ENCODE measurements at places on chromosomes 12 and 14. TPM values are rescaled to one million over a fixed set of nuclear protein-coding genes. Genes with fewer than 3 reads are reported as not detected.

The KLHL33 gene
- 0.22 TPM for total RNA-seq

DNA sequence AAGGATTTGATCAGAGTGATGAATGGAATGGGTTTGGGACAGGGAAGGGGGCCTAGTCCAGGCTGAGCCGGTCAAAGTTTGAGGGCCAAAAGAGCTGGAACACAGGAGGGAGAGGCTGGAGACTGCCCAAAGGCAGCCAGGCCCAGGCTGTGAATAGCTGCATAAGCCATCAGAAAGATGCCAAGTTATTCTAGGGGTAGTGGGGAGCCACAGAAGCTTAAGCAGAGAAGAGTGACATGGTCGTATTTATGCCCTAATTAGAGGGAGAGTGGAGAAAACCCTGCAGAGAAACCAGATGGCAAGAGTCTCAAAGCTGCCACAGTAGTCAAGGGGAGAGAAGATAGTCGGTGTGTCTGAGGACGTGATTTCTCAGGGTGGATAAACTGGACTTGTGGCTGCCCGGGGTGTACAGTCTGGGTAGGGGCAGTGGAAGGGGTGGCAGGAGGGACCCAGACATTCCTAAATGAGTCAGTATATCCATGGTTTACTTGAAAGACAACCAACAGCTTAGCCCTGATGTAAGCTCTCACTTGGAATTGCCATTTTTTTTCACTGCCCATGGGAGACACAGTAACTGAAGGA lies 99.2 kb downstream of the PRICKLE1 start:
- no peak for DNase-seq

The MFAP5 gene
- not detected for total RNA-seq

DNA sequence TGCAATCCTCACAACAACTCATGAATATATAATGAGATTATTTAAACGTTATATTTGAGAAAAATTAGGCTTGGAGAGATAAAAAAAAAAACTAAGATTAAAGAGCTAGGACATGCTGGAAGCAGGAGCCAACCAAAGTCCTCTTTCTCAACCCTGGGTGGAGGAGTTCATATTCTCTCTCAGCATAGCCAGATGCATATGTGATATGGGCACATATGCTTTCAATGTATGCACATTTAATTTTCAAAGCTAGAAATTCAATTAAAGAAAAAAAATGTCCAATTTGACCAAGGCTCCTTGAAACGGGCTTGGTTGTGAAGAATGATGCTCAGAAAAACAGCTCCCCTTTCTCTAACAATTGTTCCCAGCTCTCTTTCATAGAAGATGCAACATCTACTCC lies 61.9 kb upstream of the GRIP1 start:
- no peak for DNase-seq

GRCh38 chr14:73795466-73795865 lies 56.2 kb upstream of the PTGR2 start:
- no peak for DNase-seq

DNA sequence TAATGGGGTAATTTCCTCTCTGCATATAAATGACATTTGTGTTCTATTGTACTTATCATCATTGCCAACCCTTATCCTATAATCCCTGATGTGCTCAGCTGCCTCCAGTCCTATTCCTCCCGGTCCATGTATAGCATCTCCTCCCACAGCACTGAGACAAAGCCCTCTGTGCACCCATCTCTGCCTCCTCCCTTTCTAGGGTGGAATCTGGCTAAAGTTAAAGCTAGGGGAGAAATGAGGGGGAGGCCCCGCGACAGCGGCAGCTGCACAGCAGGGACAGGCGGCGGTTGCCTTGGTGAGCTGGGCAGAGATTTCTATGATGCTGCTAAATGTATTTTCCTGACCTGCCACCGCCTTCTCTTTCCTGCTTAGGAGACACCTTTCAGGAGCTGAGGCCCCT lies 12.8 kb upstream of the ZDHHC22 start:
- no peak for DNase-seq

- no peak for DNase-seq
Measured at GRCh38 chr12:70451528-70451927, 85.4 kb downstream of the KCNMB4 start.

GRCh38 chr14:102248121-102248520 lies 56.8 kb downstream of the MOK start:
- DNase-seq, result no peak

DNA sequence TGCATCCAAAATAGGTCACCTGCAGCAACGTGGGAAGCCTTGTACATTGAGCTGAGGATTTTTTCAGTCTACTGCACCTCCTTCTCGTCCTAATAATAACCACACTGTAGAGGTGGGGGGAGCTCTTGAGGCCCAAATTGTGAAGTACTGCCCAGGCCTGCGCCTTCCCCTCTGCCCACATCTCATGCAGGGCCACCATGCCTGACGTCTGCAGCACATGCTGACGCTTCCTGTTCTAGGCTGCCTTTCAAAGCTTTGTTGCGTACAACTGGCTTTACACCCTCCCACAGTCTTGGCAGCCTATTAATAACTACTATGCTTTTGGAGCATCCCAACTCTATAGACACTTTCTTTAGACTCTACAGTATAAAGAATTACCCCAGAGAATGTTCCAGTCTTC lies 26.5 kb upstream of the TTC7B start:
- DNase-seq, result no peak

The LPCAT3 gene
- 32.6 TPM for total RNA-seq

GRCh38 chr14:68790644-68791077 lies 2.2 kb downstream of the ZFP36L1 start:
- DNase-seq, result no peak

The GDF3 gene
- not detected for total RNA-seq

- no peak for DNase-seq
Measured at GRCh38 chr12:46244273-46244915, 24.4 kb downstream of the SLC38A1 start.

DNA sequence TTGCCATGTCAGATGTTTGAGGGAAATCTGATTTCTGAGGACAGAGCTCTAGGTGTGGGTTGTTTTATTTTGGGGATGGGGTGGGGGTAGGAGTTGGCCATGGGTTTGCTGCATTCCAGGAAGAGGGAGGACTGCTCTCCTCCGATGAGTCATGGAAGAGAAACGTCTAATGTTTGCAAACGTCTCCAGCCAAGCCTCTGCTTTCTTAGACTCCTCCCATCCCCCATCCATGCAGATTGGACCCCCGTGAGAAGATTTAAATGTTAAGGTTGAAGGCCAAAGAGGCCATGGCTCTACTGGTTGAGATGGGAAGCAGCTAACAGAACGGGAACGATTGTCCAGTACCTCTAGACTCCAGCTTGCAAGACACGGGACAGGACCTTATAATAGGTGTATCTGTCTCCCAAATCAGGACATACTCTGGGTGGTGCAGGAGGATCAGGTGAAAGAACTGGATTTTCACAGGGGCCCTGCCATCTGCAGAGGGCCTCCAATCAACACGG lies 11.4 kb upstream of the ATP2A2 start:
- DNase-seq, result no peak

DNA sequence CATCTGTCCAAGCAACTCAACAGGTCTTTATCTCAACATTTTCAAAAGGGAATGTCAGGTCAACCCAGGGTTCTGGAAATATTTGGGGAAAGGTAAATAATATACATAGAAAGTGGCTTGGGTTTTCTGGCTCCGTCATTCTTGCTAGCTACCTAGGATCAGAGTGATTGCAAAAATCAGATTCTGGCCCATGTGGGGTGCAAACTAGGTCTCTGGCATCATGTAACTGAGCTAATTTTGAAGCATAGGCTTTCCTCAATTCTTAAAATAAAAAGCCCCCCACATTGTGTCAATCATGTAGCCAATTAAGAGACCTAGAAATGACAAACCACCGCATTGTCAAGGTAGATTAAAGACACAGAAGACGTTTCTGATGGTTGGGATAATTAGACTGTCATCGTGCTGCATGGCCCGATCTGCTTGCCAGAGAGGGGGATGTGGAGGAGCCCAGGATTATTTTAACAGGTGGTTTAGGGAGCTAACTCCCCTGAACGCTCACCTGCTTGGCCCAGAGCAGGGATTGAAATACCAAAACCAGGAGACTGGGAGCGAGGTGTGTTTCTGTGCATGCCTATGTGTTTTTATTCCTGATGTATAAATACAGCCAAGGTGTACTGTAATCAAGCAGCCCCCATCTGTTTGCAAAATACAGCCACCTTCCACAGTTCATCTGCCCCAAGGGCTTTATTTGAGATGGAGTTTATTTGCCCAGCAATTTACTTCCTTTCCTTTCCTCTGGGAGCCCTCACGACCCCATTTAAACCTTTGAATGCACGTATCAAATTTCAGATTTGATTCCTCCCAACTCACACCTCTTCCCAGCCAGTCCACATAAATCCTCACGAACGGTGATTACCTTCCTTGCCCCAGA lies 189.5 kb downstream of the TTC8 start:
- DNase-seq, result no peak

DNA sequence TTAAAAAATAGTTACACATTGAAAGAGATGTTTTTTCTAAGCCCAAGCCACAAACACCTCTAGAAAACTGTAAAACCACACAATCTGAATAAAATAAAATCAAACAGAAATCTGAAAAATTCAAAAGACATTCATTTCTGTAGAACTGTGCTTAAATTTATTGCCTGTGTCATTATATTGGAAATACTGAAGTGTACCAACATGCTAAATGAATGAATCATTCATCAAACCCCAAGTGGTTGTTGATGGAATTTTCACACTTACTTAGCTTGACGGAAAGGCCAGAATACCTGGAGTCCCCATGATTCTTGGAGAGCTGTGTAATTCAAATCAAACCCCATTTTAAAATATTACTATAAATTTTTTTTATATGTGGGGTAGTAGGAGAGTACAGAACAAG lies 2.7 kb downstream of the KITLG start:
- DNase-seq, result no peak

GRCh38 chr14:104075530-104076151 lies 9.9 kb upstream of the ASPG start:
- no peak for DNase-seq

DNA sequence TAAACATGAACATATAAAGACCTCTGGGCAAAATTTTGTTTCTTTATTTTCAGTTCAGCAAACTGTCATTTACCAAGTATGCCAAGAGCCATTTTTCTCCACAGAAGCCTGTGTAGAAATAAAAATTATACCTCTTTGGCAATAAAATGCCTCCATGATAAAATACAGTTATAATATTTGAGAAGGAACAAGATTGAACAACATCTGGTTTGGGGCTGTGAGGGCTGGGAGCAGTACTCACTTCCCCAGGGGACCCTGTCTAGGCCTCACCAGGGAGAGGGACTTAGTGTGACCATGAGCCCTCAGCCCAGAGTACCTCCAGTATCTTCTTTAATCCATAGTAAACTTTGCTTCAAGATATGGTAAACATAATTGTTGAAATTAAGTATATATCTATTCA lies 65.1 kb downstream of the DAAM1 start:
- no peak for DNase-seq

DNA sequence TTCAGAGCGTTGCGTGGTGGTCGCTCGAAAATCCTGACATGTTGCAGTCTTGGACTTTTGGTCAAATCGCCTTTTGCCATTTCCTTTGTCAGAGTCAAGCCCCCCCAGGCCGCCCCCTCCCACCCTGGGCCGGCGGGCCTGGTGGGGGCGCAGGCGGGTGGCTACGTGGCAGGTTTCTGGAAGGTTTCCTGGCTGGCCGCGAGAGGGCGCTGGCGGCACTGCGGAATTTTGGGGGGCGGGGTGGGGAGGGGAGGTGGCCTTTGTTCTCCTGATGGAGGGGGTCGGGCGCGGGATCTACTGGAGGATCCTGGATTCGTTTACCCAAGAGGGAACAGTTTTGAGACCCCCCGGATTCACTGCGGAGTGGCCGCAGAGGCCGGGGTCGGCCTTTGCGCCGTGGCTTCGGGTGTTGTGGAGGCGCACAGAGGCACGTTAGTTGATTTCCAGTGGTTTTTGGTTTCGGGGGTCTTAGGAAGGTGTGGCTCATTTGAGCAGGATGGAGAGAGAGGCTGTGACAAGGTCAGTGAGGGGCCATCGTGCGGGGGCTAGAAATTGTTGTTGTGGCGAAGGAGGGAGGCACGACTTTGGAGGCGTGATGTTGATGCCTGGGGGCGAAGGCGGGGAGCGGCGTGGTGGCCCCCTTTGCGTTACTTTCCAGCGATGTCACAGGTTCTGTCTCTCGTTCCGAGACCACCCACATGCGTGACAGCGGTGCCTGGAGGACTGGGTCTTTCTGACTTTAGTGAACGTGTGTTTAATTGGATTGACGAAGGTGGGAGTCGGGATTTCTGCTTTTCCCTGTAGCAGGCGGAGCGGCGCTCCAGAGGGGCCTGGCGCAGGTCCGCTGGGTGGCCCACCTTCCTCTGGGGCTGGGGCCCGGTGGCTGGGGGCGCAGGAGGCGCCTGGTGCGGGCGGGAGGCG lies 1.4 kb downstream of the MEG3 start:
- DNase-seq, result no peak

The UNG gene
- total RNA-seq, result 71.0 TPM

DNA sequence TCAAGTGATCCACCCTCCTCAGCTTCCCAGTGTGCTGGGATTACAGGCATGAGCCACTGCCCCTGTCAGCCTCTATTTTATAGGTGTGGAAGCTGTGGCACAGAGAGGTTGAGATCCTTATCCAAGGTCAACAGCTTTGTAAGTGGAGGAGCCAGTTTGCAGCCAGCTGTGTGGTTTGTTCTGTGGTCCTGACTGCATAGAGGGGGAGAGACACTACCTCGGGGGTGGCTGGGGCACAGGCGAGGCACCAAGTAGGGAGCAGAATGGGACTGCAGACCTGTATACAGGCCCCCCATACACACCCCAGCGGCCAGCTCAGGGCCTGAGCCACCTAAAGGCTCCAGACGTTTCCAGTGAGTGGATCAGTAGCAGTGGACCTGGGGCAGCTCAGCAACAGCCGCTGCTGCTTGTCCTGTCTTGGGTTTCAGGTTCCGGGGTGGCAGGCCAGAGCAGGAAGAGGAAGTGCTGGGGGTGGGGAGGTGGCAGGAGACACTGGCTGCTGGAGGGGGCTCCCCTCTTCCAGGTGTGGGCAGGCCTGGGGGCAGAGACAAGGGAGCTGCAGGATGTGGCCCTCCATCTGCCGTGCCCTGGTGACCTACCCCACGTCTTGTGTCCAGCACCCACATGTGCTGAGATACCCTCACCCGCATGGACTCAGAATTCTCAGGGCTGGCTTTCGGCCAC lies 11.0 kb downstream of the ORAI1 start:
- DNase-seq, result no peak

DNA sequence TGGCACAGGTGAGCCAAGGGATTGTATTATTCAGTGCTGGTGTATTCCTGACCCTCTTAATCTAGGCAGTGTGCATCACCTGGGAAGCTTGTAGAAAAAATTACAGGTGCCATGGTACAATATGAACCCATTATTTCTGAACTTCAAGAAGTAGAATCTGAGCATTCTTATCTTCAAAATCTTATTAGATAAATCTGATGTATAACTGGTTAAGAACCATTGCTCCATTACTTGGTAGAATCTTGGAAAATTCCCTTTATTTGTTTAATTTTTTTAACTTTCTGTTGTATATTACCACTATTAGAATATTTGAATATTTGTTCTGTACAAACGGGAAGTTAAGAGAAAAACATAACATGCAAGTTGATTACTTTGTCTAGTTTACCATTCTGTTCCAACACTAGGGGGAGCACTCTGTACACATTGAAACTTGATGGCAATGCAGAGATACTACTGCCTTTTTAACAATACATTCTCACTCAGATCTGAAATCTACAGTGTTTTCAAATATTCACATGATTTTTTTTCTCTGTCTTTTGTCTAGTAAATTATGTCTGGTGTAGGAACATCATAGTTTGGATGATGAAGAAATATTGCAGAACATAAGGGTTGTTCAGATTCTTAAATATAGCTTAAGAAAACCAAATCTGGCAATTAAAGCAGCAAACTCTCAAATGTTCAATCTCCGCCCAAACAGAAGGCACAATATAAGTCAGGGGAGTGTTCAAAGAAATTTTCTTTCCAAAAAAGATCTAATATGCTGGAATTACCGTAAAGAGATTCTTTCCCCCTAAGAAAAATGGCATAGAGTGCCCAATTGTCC lies 196.6 kb downstream of the PCNX1 start:
- DNase-seq, result peak; percentile 60

GRCh38 chr12:3224530-3224903 lies 147.3 kb downstream of the TSPAN9 start:
- DNase-seq, result no peak
